SIG-M5 (cell line): ENCODE measurements at places on chromosomes 4 and X.

DNA sequence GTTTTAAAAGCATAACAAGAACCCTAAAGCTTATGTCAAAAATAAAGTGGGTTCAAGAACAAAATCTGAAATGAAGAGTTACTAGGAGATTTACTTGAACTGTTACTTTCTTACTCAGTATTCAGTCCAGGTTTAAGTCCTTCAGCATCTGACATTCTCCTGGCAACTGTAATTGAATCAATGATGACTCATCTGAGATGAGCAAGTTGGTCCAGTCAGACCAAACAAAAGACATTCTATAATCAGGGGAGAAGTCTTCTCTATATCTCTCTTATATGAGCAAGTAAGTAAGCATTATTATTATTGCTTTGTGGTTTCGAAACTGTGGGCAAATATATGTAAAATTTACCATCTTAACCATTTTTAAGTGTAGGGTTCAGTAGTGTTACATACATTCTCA lies 34.6 kb downstream of the MAP9 start:
- no peak for DNase-seq

DNA sequence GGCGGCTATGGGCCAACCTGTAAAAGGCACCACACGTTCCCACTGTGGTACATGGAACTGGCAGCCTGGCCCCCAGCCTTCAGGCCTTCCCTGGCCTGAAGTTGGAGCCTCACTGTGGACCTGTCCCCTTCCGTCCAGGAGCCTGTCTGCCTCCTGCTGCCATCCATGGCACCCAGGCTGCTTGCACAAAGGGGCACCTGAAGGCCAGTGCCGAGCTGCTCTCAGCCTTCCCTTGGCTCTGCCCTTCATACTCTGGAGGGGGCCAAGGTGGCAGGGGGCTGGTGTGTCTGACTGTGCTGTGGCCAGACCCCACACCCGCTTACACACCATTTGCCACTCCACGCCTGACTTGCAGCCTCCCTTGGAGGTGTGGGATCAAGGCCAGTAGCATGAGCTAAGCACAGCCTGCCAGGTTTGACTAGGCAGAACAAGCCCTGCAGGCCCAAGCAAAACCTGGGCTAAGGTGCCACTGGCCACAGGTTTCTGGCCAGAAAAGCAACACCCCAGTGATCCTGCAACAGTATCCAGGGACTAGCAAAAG lies 17.3 kb upstream of the GIMD1 start:
- no peak for DNase-seq

DNA sequence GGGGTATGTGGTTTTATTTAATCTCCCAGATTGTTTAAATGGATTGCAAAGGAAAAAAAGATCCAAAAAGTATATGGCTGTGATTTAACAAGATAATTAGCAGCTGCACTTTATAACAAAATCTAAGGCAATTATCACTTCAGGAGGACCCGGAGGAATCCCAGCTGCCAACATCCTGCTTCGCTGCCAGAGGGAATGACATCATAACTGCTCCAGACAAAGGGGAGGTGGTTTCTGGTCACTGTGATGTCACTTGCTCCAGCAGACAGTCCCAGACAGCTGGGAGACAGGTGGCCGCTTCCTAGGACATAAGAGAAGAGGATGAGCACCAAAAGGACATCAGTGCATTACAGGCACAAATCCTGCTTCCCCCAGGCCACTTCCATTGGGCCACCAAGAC lies 371.0 kb downstream of the BCOR start:
- DNase-seq, result no peak

DNA sequence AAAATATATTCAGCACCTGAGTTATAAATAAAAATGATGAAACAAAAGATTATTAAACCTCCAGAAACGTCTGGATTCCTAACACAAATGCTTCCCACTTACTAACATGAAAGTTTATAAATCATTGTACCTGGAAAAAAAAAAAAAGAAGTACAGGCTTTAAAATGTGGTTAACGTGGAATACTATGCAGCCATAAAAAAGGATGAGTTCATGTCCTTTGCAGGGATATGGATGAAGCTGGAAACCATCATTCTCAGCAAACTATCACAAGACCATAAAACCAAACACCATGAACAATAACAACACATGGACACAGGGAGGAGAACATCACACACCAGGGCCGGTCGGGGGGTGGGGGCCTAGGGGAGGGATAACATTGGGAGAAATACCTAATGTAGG lies 160.5 kb downstream of the ADAMTS3 start:
- no peak for DNase-seq

GRCh38 chr4:181890911-181891310 lies 352.3 kb upstream of the TENM3 start:
- DNase-seq, result no peak

DNA sequence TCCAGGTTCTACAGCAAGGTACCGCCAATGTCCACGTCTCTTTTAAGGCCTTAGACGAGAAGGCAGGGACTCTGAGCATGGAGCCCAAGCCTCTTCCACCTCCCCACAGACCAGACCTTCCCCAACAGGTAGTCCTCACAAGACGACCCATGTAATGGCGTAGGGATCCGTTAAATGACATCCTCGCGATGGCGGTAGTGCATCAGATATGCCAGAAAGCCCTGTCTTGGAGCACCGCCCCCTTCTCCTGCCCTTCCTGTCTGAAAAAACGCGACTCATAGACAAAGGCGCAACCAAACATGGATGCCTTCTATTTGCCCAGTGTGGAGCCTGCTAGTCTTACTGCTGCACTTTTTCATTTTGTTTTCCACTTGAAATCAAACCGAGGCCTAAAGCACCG lies 185.4 kb downstream of the OR13H1 start:
- DNase-seq, result no peak

- no peak for DNase-seq
These were observed 123.1 kb downstream of the BTC start for GRCh38 chr4:74671080-74671698.

DNA sequence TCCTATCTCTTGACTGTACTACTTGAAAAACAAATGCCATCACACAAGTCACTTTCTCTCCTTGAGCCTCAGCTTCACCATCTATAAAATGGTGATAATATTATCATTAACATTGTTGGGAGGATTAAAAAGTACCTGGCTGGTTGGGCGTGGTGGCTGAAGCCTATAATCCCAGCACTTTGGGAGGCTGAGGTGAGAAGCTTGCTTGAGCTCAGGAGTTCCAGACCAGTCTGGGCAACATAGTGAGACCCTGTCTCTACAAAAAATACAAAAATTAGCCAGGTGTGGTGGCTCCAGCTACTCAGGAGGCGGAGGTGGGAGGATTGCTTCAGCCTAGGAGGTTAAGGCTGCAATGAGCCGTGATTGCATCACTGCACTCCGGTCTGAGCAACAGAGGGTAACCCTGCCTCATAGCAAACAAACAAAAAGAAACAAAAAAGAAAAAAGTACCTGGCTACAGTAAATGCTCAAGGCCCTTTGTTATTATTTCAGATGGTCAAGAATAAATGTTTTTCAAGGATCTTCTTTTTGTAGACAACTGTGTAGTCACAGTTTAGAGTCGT lies 120.3 kb downstream of the CHRNA9 start:
- no peak for DNase-seq

DNA sequence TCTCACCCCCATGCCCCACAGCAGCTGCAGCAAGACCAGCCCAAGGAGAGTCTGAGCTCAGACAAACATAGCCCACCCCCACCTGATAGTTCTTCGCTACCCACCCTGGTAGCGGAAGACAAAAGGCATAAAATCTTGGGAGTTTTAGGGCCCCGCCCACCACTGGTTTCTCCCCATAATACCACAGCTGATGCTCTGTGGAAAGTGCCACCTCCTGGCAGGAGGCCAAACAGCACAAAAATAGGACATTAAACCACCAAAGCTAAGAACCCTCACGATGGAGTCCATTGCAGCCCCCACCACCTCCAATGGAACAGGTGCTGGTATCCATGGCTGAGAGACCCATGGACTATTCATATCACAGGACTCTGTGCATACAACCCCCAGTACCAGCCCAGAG lies 226.7 kb downstream of the SNCA start:
- DNase-seq, result no peak

- no peak for DNase-seq
These were observed 407.3 kb downstream of the PCDH18 start for GRCh38 chr4:137125011-137125410.

DNA sequence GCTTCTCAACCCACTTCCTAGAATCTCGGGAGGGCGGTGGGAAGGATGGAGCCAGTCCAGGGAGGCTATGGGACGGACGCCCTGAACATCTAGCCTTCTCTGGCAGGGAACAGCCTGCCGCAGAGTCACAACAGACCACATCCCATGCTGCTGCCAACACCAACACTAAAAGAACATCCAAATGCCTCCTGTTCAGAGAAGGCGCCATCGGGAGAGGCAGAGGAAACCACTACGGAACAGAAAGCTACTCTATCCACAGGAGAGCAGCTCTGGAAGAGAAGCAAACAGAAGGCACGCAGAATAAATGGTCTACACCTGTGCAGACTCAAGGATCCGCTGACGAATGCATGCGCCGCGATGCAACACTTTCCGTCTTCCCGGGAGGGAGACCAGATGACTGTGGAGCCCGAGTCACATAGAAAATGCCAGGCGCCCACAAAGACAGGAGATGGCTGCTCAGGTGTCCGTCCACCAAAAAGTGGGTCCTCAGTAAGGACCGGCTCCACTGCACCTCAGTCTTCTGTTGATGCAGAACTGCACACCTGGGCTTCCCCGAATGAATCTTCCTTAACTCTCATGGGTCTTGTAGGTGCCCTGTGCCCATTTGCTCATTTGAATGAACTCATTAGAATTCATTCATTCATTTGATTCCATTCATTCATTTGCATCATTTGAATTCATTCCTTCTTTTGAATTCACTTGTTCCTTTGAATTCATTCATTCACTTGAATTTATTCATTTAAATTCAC lies 217.5 kb downstream of the DHRSX start:
- no peak for DNase-seq

- no peak for DNase-seq
These were observed 8.4 kb downstream of the NIPAL1 start for GRCh38 chr4:48025005-48025404.
